H1 (cell line): ENCODE measurements at places on chromosomes 16 and 17.

DNA sequence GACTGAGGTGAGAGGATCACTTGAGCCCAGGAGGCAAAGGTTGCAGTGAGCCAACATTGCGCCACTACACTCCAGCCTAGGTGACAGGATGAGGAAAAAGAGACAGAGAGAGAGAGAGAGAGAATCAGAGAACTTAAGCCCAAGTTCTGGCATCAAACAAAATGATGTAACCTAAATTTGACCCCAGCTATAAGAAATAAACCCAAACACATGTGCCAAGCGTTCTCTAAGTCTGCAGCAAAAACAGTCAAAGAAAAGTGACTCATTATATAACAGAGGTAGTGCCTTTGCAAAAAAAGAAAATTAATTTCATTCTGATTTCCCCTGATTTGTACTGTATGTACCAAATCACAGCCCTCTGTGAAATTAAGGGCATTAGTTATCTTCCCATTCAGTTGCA is 89.5 kb downstream of the CDH11 start:
- no peak for DNase-seq

GRCh38 chr16:3850544-3850899 is 30.0 kb downstream of the CREBBP start:
- DNase-seq, result no peak

DNA sequence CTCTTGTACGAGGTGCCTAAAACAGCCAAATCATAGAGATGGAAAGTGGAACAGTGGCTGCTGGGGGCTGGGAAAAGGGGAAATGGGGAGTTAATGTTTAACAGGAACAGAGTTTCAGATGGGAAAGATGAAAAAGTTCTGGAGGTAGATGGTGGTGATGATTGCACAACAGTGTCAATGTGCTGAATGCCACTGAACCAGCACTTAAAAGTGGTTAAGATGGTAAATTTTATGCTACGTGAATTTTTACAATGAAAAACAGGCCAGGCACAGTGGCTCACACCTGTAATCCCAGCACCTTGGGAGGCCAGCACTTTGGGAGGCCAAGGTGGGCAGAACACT is 130.4 kb downstream of the C16orf78 start:
- no peak for DNase-seq

GRCh38 chr17:33198954-33199353 is 94.1 kb downstream of the ASIC2 start:
- DNase-seq, result no peak

DNA sequence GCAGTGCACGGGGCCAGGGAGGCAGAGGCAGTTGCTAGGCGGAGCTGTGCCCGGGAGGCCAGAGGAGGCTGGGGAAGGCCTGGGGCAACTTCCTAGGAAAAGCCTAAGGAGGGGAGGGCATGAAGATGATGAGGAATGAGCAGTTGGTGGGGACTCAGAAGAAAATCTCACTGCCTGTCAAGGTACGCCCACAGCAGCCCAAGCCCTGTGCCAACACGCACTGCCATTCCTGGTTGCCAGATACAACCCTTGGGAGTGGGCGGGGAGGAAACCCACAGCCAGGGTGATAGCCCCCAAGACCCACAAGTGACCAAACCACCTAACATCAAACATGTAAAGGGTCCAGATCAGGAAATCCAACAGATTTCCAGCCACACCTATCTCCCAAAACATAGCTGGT is 36.2 kb downstream of the SMPD3 start:
- DNase-seq, result no peak
